ENCODE measurements at places on chromosomes 16 and 17. TPM values are rescaled to one million over a fixed set of nuclear protein-coding genes. Genes with fewer than 3 reads are reported as not detected.

DNA sequence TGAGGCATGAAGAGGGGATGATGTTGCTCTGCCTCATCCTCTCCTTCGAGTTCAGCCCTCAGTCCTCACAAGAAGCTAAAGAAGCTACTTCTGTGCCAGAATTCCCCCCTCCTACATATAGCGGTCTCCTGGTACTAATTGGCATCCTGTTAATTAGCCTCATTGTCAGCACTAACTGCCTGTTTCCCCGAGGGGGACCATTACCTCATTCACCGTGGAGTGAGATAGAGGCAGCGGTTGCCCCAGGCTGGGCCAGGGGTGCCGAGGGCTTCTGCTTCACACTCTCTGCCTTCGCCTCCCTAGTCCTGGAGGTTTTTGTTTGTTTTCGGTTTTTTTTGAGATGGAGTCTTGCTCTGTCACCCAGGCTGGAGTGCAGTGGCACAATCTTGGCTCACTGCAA lies 5.7 kb upstream of the MINK1 start:
- H3K36me3 ChIP-seq: peaks cover 2% of the 10 kb centered on the region
- no peak overlapping the region for H3K27ac ChIP-seq
- no peak for DNase-seq
- H3K4me1 ChIP-seq: peaks cover 4% of the 10 kb centered on the region

DNA sequence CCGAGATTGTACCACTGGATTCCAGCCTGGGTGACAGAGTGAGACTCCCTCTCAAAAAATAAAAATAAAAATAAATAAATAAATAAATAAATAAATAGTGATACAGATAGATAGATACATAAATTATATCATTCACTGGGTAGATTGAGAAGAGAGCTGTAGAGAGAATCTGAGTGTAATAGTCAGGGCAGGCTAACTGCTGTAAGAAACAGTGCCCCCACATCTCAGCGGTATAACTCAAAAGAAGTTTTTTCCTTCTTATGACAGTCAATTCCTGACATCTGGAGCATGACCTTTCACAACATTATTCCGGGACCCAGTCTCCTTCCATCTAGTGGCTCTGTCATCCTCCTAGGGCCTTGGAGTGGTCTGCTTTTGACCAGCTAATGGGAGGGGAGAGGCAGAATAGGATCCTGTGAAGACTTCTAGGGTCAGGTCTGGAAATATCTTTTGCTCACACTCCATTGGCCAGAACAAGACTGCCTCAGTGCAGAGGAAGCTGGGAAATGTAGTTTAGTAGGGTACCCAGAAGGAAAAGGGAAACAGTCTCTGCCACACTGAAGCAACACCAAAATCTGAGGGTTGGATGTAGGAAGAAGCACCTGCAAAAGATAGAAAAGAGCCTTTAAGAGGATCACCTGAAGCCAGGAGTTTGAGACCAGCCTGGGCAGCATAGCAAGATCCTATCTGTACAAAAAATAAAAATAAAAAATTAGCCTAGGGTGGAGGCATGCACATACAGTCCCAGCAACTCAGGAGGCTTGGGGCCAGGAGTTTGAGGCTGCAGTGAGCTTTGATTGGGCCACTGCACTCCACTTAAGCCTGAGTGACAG lies 3.0 kb upstream of the QPRT start:
- peak overlapping the region; percentile 12 for H3K27ac ChIP-seq
- H3K4me1 ChIP-seq: peaks cover 13% of the 10 kb centered on the region
- no peaks in the 10 kb centered on the region for H3K36me3 ChIP-seq
- peak overlapping the region; percentile 22 for H3K4me3 ChIP-seq
- no peak for DNase-seq
- H3K27me3 ChIP-seq: no peaks in the 10 kb centered on the region

DNA sequence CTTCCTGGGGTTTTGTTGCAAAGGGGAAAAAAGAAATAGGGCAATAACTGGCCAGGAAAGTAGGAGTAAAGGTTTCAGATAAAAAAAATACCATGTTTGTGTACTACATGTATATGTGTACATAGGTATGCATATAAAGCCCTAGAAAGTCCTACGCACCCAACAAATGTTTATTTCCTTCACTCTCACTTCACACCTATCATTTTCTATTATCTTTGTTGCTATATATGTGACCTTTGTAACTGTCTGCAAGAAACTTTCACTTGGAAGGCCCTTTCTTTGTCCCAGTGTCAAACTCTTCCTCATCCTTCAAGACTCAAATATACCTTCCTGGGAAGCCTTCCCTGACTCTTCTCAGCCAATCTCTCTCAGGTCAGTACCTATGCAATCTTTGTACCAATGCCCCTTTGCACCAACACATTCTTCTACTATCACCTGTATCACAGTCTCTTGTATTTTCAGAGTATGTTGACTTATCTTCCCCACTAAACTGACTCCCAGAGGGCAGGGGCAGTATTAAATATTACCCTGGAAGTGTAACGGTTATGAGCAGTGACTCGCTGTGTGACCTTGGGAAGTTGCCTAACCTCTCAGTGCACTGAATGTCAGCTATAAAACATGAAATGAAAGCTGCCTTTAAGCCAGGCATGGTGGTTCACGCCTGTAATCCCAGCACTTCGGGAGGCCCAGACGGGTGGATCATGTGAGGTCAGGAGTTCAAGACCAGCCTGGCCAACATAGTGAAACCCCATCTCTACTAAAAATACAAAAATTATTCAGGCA lies 6.5 kb downstream of the XPO6 start:
- no peak for DNase-seq
- H3K4me3 ChIP-seq: no peak overlapping the region
- no peak overlapping the region for H3K27ac ChIP-seq
- H3K4me1 ChIP-seq: peaks cover 2% of the 10 kb centered on the region
- H3K36me3 ChIP-seq: peaks cover 11% of the 10 kb centered on the region

GRCh38 chr17:70405492-70406220 lies 236.3 kb downstream of the KCNJ2 start:
- no peaks in the 10 kb centered on the region for H3K4me1 ChIP-seq
- H3K27me3 ChIP-seq: peaks cover 2% of the 10 kb centered on the region
- H3K27ac ChIP-seq: no peak overlapping the region
- DNase-seq: no peak
- no peaks in the 10 kb centered on the region for H3K36me3 ChIP-seq

The SLFN13 gene
- 33.6 TPM for total RNA-seq

The CCL16 gene
- not detected for total RNA-seq
